ENCODE measurements at places on chromosomes 6 and 20.

GRCh38 chr6:69570106-69570505, 226.7 kb downstream of the LMBRD1 start:
- no peak for DNase-seq

- peak; percentile 10 for DNase-seq
These were observed 39.9 kb downstream of the PREX1 start for GRCh38 chr20:48787861-48788375.

DNA sequence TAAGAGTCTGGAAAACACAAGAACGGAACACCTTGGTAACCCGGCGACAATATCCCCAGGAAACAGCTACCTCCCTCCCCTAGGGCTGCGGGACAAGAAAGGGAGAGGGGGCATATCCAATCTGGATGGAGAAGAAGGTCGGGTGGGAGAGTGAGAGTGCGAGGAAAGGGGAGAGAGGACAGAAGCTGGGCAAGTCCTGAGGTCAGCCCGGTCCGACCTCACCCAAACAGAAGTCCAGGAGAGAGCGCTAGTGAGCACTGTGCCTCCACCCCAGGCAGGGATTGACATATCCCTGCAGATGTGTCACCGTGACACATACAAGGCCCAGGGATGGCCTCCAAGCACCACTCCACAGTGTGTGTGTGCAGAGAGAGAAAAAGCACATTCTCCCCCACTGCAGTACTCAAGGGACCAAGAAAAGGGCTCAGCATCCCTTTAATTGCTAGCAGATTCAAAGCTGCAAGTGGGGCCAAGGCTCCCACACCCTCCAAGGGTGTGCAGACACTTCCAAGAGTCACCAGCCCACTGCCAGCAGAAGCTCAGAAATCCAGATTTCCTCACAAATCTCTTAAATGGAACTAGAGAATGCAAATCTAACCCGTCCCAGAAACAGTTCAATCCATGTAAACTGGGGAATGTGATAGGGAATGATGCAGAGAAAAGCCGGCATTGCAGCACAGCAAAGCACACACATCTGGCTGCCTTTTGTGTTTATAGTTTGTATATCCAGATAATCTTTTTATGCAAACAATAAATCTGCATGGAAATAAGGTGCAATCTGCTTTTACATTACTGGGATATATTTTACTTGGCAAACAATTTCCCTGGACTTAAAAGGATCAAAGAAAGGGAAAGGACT, 3.1 kb downstream of the PXDC1 start:
- DNase-seq, result peak; percentile 88

- no peak for DNase-seq
These were observed 22.4 kb upstream of the PBOV1 start for GRCh38 chr6:138240476-138241245.

DNA sequence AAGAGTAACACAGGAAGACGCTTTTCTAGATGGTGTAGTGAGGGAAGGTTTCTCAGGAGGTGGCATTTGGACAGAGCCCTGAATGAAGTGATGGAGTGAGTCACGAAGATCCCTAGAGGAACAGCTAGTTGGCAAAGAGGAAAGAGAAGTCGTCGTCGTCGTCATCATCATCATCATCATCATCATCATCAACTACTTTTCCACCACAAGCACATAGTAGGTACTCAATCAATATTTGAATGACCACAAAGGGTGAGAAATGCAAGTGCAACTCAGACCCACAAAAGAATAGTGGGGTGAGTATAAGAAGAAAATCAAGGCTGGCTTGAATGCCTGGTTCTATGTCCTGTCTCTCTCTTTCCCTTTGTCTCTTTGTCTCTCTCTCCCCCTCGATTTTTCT, 28.3 kb upstream of the OCSTAMP start:
- DNase-seq, result no peak

- DNase-seq, result no peak
These were observed 114.8 kb downstream of the HIVEP2 start for GRCh38 chr6:142830116-142830710.

DNA sequence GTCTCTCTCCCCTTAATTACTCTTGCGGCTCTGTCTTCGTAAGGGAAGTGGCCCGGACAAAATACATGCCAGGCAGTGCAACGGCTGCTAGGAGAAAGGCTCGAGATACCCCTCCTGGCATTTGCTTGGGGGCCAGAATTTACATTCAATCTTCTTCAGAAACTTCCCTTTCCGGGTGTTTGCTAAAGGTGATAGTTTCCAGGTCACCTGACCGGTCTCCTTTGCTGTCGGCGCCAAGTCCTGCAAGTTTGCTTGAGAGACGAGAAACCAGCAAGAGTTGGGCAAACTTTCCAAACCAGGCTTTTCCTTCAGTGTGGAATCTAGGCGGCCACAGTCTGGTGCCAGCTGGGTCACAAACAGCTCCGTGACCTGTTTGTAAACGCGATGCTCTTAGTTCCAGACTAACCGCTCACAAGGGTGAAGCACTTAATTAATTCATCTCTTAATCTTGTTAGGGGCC, 563 bp upstream of the SRSF3 start:
- DNase-seq, result peak; percentile 54

GRCh38 chr6:108735310-108736001, 112.8 kb upstream of the ARMC2 start:
- peak; percentile 65 for DNase-seq

- no peak for DNase-seq
These were observed 9.7 kb upstream of the MATN4 start for GRCh38 chr20:45317826-45318225.

GRCh38 chr20:20603339-20603990, 109.0 kb downstream of the RALGAPA2 start:
- peak; percentile 99 for DNase-seq

DNA sequence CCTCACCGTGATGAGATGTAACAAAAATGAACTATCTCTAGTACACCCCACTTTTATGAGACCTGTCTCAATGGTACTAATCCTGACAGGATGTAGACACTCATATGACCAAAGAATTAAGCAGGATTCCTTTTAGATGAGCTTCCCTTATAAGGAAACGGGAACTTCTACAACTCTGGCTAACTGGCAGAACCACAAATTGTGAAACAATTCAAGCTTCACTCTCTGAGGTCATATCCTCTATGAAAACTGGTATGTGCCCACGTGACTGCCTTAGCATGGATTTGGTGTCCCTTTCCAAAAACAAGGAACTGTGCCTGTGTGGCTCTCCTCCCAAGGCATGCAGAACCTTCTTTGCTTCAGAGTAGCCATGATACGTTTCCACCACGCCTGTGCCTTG, 14.1 kb upstream of the CPNE5 start:
- peak; percentile 84 for DNase-seq

- DNase-seq, result peak; percentile 8
These were observed 868 bp downstream of the MC3R start for GRCh38 chr20:56249244-56249955.

DNA sequence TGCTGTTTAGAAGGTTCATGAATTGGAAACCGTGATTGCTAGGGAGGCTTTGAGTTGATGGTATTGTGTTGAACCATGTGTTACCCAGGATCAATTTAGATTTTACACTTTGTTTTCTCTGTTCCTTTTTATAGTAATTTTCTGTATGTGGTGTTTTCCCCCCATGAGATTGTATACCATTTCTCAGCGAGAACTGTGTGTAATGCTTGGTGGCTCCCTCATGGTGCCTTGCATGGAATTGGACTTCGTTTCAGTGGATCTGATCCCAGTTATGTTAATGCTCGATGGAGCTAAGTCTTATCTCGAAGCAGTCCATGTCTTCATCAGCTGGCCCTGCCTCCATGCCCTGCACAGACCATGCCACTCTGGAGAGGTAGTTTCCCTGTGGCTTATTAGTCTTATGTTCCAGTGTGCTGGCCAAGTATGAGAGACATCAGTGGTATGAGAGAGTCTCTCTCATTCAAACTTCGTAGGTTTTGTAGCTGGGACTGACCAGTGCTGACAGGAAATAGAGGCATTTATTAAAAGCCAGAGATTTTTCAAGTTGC, 18.7 kb downstream of the PTPN1 start:
- no peak for DNase-seq
